Activated CD8-positive, alpha-beta memory T cell treated with anti-CD3 and anti-CD28 coated beads, Interleukin-2, amount 50 U/mL, for 4 hours (primary cell): ENCODE measurements at places on chromosomes 2 and 18.

DNA sequence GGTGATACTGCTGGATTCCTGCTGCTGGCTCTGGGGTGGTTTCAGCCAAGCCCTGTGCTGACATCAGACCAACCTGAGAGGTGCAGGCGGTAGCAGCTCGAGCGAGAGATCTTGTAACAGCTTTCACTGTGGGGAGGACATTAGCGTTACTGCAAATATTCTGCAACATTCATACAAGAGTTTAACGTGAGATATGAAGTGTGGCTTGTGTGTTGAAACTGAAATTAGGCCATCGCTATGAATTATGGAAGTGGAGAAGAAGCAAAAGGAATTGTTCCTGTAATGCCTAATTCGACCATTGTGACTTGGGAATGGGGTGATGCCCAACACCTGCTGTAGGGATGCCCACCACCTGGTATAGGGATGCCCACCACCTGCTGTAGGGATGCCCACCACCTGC, 6.5 kb upstream of the MLPH start:
- no peak for DNase-seq

GRCh38 chr2:220188031-220188430, 560.6 kb downstream of the SLC4A3 start:
- no peak for DNase-seq

DNA sequence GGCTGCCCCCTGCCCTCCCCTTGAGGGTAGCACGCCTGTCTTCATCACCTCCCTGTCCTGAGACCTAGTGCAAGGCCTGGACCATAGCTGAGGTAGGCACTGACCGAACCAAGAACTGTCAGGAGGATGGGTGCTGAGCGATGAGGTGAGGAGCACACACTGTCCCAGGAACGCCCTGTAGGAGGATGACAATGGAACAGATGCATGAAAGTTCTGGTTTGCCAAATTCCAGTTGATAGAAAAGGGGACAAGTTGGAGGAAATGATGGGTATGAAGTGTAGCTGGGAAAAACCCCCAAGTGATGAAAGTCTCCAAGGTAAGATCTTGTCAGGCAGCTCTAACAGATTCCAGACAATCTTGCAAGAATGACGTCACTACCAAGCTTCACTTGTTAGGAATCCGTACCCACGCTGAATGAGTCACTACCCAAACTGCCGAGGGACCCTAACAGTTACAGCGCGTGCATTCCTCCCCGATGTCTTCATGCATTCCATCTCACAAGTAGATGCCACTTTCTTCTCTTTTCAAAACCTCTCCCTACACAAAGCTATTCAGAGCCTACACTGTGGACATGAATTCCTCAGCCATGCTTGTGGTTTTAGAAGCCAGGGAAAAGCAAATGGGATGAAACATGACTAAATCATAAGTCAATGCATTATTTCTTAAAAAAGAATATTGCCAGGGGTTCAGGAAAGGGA, 27.6 kb downstream of the MRPL33 start:
- no peak for DNase-seq

DNA sequence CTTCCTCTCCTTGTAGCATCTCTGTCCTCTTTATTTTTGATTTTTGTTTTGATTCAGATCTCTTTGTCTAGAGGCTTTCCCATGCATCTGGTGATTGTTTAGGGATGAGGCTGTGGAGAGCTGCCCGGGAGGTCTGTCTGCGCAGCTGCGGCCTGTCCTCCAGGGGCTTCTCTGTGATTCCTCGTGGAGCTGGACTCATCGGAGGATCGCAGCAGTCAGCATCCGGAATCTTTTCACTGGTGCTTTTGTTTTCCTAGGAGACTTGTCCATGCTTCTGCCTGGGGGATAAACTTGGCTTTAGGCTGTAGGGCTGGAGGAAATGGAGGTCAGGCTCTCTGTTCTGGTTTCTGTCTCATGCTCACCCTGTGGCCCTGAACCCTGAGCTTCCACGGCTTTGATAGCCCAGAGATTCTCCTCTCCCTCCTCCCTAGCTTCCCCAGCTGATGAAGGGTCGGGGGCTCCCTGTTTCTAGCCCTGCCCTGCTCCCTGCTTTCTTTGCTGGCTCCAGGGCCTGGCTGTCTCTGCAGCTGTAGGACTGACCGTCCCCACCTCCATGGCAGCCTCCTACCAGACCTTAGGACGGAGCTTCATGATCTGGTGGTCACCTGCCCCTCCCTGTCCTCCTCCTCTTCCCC, 35.5 kb downstream of the ZNF532 start:
- no peak for DNase-seq

DNA sequence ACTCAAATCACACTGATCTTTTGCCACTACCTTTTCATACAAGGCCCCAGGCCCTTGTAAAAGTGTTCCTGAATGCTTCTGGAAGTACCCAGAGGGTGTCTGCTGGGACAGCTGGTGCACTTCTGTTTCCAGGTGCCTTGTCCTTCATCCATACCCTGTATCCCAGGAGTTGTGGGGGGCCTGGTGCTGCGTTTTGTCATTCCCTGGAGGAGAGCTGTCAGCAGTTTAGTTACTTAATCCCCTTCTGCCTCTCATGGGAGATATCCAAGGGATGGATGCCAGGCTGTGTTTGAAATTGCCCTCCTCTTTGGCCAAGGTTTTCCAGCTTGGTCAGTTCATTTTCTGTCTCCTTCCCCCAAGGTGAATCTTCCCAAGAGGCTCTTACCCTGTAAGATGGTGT, 158.3 kb downstream of the WDSUB1 start:
- DNase-seq, result no peak

DNA sequence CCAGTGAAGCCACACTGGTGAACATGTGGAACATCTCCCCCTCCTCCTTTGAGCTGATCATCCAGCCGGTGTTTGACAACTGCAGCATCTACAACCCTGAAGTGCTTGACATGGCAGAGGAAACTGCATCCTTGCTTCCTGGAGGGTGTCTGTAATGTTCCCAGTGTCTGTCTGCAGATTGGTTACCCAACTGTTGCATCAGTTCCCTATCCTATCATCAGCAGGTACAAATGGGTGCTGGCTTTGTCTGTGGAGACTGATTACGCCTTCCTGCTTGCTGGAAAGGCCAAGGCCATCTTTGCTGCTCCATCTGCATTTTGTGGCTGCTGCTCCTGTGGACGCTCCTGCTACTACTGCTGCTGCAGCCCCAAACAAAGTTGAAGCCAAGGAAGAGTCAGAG, 83.5 kb downstream of the SKA1 start:
- no peak for DNase-seq

DNA sequence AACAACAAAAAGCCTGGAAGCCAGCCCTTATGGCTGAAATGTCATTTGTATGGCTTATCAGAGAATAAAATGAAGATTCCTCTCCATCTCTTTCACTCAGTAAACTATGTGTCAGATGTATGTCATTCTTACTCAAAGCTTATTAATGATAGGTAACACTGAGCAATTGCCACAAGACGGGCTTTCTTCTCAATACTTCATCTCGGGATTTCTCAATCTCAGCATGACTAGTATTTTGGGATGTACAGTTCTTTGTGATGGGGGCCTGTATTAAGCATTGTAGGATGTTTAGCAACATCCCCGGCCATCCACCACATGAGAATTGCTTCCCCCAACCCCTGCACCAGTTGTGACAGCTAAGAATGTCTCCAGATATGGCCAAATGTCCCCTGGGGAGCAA, 80.2 kb downstream of the MREG start:
- no peak for DNase-seq
